ENCODE measurements at places on chromosomes 4 and X.

DNA sequence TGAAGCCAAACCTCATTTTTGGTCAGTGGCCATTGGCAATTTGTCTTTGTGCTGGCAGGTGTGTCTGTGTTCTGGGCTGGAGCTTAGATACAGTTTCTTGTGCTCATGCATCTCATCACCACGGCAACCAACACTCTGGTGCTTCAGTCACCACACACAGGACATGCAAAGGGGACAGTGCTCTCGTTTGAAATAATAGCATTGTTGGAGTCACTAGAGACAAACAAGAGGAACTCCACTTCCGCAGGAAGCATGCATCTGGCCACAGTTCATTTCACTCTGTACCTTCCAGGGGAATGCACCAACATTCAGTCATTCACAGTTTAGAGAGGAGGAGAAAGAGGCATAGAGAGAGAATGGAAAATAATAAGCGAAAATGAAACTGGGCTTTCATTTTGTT is 267.4 kb downstream of the ANK2 start:
- peak; percentile 66 for DNase-seq

DNA sequence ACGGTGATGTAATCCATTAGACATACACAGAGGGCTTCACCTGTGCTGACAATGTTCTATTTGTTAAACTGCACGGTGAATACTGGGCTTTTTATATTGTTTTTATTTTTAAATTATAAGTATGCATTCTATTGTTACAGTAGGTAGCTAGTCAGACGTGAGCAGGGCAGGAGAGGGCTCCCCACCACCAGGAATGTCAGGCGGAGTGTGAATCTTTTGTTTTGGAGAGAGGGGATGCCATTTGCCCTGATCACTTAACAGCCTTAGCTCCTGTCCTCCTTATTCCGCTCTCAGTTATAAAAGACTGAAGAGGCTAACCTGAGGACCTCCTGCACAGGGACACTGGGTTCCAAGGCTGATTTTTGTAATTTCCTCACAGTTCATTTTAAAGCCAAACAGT is 151.6 kb upstream of the TAPT1 start:
- DNase-seq = no peak

GRCh38 chr4:177023951-177024350 is 231.2 kb upstream of the VEGFC start:
- DNase-seq = no peak

DNA sequence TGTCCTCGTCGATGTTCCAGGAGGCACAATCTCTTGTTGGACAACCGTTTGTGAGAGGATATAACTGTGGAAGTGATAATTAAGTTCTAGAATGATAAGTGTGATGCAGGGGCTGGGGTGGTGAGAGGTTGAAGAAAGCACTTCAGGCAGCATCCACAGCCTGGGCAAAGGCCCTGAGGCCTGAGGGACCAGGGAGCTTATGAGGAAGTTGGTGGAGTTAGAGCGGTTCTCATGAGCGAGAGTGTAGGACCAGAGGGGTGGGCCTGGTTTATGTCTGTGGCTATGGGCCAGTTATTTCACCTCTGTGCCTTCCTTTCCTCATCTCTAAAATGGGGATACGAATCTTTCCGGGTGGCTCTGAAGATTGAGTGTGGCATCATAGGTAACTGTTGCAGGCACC is 2.7 kb downstream of the CCDC120 start:
- no peak for DNase-seq

DNA sequence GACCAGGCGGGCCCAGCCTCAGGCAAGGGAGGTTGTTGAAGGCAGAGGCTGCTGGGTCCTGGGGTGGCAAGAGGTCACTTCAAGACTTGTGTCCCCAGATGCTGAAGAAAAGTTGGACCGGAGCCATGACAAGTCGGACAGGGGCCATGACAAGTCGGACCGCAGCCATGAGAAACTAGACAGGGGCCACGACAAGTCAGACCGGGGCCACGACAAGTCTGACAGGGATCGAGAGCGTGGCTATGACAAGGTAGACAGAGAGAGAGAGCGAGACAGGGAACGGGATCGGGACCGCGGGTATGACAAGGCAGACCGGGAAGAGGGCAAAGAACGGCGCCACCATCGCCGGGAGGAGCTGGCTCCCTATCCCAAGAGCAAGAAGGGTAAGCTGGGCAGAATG is 4.4 kb downstream of the PQBP1 start:
- DNase-seq = no peak

DNA sequence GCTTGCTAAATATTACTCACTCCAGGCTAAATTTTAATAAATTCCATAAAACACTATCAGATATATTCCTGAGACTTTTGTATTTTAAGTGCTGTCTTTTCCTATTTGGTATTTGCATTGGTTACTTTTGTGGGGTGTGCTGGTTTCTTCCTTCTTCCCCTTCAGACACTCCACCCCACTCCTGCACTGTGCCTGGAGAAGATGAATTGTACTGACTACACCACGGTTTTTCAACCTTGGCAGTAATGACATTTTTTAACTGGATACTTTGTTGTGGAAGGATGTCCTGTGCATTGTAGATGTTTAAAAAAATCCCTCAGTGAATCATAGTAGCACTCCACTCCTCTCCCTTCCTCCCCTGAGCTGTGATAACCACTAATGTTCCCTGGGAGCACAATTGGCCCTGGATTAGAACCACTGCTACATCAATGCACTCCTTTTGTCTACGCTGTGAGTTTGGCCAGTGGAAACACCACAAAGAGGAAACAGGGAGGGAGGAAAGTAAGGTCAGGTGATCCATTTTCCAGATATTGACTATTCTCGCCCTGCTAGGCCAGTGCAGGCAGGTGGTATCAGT is 36.3 kb downstream of the SNCA start:
- no peak for DNase-seq

GRCh38 chrX:130676861-130677260 is 226.1 kb downstream of the ENOX2 start:
- DNase-seq = no peak

GRCh38 chrX:102835504-102836146 is 101.4 kb upstream of the RAB40AL start:
- no peak for DNase-seq

DNA sequence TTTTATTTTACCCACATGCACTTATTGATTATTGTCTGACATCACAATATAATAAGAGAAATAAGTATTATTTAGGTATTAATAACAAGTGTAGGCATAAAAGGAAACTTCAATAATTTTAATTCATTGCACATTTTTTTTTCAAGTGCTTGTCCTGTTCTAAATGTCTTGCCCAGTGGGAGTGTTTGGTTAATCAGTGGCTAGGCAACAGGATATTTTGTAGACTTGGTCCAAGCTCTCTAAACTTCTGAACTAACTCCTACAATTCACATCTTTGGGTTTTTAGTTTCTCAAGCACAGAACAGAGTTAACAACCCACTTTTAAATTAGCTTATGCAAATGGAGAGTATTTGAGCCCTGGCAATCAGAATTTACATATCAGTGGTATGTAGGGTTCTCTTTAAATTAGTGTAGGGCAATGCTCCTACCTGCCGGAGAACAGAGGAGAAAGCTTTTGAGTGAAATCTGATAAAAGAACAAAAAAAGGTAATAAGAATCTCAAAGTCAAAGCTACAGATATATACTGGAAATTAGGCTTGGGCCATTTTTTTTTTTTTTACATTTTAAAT is 353.5 kb downstream of the ADGRL3 start:
- no peak for DNase-seq

DNA sequence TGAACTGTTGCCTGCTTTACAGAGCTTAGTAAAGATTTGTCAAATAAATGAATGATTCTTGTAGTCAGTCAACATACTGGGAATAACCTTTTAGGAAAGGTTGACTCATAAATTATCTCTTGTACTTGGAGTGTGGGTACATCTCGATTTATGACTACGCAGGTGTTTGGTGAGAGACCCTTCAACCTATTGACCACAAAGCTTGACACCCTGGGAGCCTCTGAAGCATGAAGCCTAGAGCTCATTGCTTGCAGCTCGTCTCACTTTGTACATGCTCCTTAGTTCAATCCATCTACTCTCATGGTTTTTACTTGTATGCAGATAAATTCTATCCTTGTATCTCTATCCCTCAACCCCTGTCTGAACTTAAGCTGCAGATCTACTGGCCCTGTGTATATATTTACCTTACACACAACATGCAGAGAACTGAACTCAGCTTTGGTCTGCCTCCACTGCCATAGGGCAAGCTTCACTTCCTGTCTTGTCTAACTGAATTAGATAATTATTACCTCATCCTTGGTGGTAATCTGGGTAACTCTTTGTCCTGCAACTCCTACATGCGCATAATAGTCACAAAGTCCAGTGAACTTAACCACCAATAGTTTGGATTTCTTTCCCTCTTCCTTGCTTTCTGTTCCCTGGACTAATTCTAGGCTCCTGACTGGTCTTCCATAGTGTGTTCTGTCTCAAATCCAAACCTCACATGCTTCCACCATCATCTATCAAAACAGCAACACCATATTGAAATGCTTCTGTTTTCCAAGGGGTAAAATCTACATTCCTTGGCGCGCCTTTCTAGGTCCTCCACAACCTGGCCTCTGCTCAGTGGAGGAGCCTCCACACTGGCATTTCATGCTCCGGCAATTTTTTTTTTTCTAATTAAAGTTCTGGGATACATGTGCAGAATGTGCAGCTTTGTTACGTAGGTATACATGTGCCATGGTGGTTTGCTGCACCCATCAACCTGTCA is 32.2 kb upstream of the FAT1 start:
- no peak for DNase-seq

- no peak for DNase-seq
Measured at GRCh38 chr4:56160636-56161035, 211.9 kb downstream of the CEP135 start.

DNA sequence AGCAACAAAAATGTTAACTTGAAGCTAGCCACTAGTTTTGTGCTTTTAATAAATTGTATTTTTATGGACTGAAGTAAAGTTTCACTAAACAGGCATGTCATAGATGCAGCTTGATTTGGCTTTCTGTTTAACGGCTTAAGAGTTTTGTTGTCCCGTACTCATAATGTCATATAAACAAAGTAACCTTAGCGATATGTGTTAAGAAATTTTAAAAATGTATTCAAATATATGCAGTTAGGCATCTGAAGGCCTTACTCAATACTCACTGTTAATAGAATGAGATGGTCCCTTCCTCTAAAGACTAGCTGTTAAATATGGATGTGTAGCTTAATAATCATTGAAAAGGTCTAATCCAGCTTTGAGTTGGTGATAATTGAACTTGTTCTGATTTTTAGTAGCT is 1.0 kb upstream of the SCLT1 start:
- DNase-seq = no peak

DNA sequence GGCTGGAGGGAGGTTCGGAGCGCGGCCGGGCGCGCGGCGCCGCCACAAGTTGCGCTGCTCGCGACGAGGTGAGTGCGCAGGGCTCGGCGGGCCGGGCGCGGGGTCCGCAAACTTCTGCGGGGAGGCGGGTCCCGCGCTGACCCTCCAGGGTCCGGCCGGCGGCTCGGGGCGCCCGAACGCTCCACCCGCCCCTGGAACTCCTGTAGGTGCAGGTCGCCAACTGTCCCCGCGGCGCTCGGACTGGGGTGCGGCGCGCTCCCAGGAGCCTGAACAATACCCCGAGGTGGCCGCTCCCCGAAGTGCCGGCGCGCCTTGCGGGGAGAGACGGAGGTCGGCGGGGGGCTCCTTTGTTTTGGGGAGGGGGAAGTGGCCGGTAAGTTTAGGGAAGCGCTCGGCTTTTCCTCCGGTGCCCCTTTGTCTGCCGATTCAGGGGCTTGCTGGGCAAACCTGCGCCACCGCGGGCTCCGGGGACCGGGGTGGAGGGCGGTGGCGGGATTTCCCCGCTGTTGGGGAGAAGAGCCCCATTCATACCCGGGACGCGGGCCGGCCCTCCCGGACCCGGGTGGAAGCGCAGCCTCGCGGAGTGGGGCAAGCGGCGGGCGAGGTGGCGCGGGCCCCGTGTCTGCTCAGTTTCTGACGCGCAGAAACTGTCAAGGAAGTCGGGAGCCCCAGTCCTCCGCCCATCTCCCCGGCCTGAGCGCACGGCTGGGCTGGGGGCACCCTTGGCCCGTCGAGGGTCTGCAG is 694 bp downstream of the TBL1X start:
- DNase-seq = no peak

- no peak for DNase-seq
Measured at GRCh38 chr4:55673424-55673823, 37.3 kb upstream of the NMU start.

- no peak for DNase-seq
Measured at GRCh38 chrX:129593137-129593536, 53.1 kb downstream of the OCRL start.

GRCh38 chr4:5100336-5100735 is 49.1 kb downstream of the STK32B start:
- DNase-seq = no peak

GRCh38 chr4:26215725-26216124 is 105.1 kb upstream of the RBPJ start:
- DNase-seq = no peak

GRCh38 chr4:156662921-156663320 is 308.7 kb downstream of the PDGFC start:
- no peak for DNase-seq

- DNase-seq = no peak
Measured at GRCh38 chr4:27154706-27155105, 294.1 kb downstream of the STIM2 start.

GRCh38 chrX:25737540-25737939 is 400.6 kb upstream of the MAGEB18 start:
- DNase-seq = no peak

- DNase-seq = no peak
Measured at GRCh38 chrX:100207331-100208024, 202.6 kb downstream of the PCDH19 start.

DNA sequence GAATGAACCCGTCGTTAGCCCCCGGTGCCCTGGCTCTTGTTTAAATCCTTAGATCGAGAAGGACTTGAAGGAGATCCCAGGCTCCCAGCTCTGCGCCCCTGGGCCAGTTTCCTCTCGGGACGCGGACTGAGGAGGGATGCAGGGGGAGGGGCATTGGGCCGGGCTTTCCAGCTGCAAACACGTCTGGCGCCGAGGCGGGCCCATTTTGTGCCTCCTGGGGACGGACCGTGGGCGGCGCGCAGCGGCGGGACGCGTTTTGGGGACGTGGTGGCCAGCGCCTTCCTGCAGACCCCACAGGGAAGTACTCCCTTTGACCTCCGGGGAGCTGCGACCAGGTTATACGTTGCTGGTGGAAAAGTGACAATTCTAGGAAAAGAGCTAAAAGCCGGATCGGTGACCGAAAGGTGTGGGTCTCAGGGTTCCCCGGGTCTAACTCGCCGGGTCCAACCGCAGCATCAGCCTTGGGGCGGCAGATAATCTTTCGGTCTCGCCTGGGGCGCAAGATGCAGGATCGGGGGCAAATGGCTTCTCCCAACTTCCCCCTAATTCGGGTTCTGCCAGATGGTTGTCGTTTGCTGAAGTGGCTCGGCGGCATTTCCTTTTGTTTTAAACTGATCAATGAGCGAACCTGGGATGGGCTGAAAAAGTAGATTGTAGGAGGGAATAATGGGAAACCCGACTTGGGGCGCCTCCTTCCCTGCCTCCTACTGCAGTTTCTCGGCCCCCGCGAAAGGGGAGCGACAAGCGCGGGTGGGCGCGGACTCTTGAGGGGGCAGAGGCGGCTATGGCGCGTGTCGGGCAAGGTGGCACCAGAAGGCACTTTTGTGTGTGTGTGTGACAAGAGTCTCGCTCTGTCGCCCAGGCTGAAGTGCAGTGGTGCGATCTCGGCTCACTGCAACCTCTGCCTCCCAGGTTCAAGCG is 2.9 kb downstream of the PDGFRA start:
- DNase-seq = no peak

- no peak for DNase-seq
Measured at GRCh38 chrX:42678133-42678532, 99.8 kb downstream of the PPP1R2C start.

GRCh38 chrX:71541210-71542022 is 8.5 kb downstream of the OGT start:
- no peak for DNase-seq

- DNase-seq = no peak
Measured at GRCh38 chr4:186739802-186740434, 16.3 kb upstream of the FAT1 start.

GRCh38 chr4:86613734-86614133 is 19.6 kb downstream of the PTPN13 start:
- DNase-seq = no peak
